ENCODE measurements at places on chromosomes 11 and 22. TPM values are rescaled to one million over a fixed set of nuclear protein-coding genes. Genes with fewer than 3 reads are reported as not detected.

SLC5A1 gene
- total RNA-seq = 112 TPM

PITPNB gene
- total RNA-seq = 45.5 TPM

RAB39A gene
- 0.79 TPM for total RNA-seq

SLC43A1 gene
- total RNA-seq = 2.7 TPM

MS4A4A gene
- 14.4 TPM for total RNA-seq

OR51B2 gene
- total RNA-seq = not detected

MRGPRX4 gene
- total RNA-seq = not detected

OR6X1 gene
- total RNA-seq = not detected

SLC22A12 gene
- not detected for total RNA-seq

RFPL2 gene
- total RNA-seq = not detected

SHANK3 gene
- 24.7 TPM for total RNA-seq

KRTAP5-2 gene
- total RNA-seq = not detected

PRG3 gene
- total RNA-seq = not detected

CHRDL2 gene
- 3.4 TPM for total RNA-seq

KCTD14 gene
- 0.15 TPM for total RNA-seq

GGT5 gene
- 71.5 TPM for total RNA-seq

LDHAL6A gene
- not detected for total RNA-seq

MS4A10 gene
- not detected for total RNA-seq

SYT9 gene
- total RNA-seq = 0.54 TPM

PPP1CA gene
- total RNA-seq = 151 TPM

MS4A2 gene
- 0.21 TPM for total RNA-seq

ANO9 gene
- total RNA-seq = not detected

OMP gene
- not detected for total RNA-seq

SPDYC gene
- total RNA-seq = not detected

KCNK7 gene
- not detected for total RNA-seq

FAM180B gene
- 0.26 TPM for total RNA-seq

PRR5L gene
- 0.67 TPM for total RNA-seq

APOL5 gene
- not detected for total RNA-seq

RAB3IL1 gene
- total RNA-seq = 6.6 TPM

PTGDR2 gene
- 2.0 TPM for total RNA-seq

CAT gene
- total RNA-seq = 74.2 TPM

TUBA8 gene
- total RNA-seq = 91.5 TPM

CD3D gene
- total RNA-seq = not detected

ACTN3 gene
- not detected for total RNA-seq

C22orf42 gene
- total RNA-seq = not detected

OR8B2 gene
- total RNA-seq = not detected

MRPL23 gene
- 44.4 TPM for total RNA-seq

NAALAD2 gene
- 0.19 TPM for total RNA-seq

POU2AF2 gene
- not detected for total RNA-seq

KLHDC7B gene
- total RNA-seq = not detected

PLA2G3 gene
- total RNA-seq = not detected

IGSF9B gene
- 43.7 TPM for total RNA-seq

APOBEC3G gene
- 2.3 TPM for total RNA-seq
